Fibroblast of skin of scalp (primary cell): ENCODE measurements at places on chromosomes 12 and 14.

DNA sequence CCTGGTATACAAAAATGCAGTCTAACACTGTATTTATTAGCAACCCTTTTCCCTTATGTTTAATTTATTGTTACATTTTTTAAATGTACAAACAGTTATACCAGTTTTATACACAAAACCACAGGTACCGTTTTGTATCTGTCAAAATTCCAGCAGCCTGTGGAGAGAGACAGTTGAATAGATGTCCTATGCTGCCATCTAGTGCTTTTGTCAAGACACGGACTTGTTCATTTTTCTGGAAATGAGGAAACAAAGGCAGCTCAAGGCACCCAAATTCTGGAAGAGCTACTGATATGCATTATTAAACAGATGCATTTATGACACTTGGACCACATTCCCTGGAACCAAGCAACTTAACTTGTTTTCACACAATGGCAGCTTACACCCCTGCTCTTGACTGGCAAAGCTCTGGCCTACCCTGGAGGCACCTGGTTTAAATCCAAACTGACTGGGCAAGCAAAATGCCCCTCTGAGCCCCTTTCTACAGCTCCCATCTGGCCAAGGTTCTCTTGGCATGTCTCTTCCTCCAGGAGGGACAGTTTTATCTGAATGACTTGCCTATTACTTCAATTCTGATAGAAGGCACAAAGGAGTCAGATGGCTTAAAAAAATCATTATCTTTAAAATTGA lies 286.9 kb upstream of the PRKD1 start:
- DNase-seq = peak; percentile 74

GRCh38 chr12:32139064-32139421 lies 32.4 kb downstream of the BICD1 start:
- peak; percentile 33 for DNase-seq

- DNase-seq = no peak
Measured at GRCh38 chr12:100391856-100392255, 35.0 kb downstream of the SLC17A8 start.

DNA sequence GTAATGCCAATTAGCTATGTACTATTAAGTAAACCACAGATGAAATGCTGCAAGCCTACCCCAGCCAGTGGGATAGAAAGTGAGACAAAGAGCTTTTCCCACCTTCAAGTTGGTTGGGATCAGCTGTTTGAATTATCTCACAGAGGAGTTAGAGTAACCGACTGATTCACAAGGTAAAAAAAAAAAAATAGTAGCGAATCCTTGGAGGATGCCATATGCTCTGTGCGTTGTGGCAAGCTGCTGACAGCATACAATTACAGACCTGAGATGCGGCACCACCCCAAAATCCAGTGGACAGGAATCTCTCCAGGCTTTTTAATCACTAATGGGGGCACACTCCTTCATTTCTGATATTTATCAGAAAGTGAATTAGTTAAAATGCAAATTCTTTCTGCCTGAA lies 157.0 kb upstream of the RMST start:
- DNase-seq = no peak

GRCh38 chr14:61872452-61872851 lies 110.2 kb downstream of the SNAPC1 start:
- DNase-seq = no peak

GRCh38 chr12:65278576-65279368 lies at the start of gene MSRB3:
Gene MSRB3 (plus strand): TSS chr12:65278683. CDS start chr12:65308580, 29,897 bp downstream.
- peak; percentile 91 for DNase-seq

- DNase-seq = peak; percentile 80
Measured at GRCh38 chr12:12376646-12377448, 20.0 kb downstream of the BORCS5 start.

GRCh38 chr12:89101440-89101839 lies 250.9 kb downstream of the DUSP6 start:
- DNase-seq = no peak

- no peak for DNase-seq
Measured at GRCh38 chr12:48961331-48961730, 4.0 kb upstream of the ARF3 start.

DNA sequence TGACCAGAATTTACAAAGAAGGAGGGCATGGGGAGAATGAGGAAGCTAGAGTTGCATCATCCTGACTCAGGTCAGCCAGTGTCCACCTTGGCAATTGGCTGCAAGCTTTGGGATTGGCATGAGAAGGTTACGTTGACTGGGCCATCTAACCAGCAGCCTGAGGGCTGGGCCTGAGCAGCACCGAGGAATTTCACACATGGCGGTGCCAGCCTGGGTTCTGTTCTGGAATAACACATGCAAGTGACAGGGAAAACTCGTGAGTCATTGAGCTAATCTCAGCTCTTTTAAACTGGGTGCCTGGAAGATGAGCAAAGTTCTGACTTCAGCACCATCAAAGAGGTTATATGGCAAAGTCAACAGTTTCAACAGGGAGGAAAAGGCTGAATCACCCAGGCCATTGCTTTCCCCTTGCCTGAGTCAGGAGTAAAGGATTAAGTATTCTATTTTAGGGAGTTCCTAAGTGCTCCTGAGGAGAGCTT lies 543.2 kb upstream of the TBX3 start:
- peak; percentile 92 for DNase-seq

GRCh38 chr12:112904571-112904970 lies 2.2 kb upstream of the OAS1 start:
- DNase-seq = peak; percentile 69

DNA sequence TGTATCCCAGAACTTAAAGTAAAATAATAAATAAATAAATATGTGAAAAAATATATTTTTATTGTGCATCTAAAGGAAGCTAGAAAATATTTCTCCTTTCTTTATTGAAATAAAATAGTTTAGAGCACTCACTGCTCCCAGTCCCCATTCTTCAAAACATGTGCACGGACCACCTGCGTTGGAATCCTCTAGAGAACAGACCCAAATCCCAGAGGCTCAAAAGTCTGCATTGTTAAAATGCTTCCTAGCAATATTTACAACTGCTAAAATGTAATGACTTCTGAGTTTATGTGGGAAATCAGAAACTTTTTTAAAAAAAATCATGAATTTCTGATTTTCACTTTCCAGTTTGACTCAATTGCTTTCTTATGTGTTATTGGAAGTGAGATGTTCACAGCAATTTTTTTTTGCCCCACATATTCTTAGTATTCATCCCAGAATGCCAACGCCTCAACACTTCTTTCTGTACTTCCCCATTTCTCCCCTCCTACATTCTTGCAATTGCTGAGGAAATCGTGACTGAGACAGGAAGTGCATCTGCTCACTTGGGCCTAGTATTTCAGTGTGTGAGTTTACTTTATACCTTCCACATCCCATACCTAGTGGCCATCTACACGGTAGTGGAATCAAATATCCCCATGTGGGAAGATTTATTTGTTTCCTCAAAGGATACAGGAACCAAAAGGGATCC lies 116.0 kb upstream of the FLRT2 start:
- DNase-seq = peak; percentile 61

DNA sequence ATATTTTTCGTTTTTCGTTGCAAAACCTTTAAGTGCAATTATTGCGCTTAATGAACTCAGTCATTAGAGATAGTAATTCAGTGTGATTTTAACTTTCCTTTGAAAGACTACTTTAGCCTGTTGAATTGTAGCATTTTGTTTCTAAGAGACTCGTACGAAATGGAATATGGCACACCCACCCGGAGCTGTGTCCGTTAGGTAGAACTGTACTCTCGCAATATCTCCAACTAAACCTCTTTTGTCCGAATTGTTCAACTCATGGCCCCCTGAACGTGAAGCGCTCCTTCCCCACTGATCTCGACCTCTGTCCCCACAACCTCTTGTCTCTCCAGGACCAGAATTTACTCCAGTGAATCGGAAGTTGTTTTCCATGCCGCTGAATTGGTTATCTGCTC lies 800 bp downstream of the PCNX4 start:
- DNase-seq = no peak

DNA sequence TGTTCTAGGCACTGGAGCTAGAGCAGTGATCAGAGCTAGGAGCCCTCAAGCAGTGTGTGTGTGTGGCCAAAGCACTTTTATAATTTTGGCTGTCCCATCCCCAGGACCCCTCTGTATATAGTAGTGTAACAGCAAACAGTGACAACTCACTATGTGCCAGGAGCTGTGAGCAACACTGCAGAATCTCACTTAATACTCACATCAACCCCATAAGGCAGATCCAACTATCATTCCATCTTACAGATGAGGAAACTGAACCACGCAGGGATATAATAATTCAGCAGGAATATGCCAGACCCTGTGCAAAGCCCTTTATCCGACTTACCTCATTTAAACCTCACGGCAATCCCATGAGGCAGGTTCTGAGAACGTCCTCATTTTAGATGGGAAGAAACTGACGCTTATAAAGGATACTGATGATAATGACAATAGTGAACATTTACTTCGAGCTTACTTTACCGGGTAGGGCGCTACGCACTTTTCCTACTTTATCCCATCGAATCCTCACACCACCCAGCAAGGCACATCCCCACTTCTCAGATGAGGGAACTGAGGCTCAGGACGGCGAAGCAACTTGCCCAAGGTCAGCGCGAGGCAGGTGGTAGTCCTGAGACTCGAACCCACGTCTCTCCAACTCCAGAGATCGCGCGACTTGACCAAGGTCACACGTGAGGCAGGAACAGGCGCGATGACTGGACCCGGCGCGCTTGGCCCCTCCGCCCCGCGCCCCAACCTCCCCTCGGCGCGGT lies 687 bp downstream of the RAB35 start:
- peak; percentile 46 for DNase-seq

- no peak for DNase-seq
Measured at GRCh38 chr12:109637348-109637747, 63.8 kb downstream of the MVK start.

DNA sequence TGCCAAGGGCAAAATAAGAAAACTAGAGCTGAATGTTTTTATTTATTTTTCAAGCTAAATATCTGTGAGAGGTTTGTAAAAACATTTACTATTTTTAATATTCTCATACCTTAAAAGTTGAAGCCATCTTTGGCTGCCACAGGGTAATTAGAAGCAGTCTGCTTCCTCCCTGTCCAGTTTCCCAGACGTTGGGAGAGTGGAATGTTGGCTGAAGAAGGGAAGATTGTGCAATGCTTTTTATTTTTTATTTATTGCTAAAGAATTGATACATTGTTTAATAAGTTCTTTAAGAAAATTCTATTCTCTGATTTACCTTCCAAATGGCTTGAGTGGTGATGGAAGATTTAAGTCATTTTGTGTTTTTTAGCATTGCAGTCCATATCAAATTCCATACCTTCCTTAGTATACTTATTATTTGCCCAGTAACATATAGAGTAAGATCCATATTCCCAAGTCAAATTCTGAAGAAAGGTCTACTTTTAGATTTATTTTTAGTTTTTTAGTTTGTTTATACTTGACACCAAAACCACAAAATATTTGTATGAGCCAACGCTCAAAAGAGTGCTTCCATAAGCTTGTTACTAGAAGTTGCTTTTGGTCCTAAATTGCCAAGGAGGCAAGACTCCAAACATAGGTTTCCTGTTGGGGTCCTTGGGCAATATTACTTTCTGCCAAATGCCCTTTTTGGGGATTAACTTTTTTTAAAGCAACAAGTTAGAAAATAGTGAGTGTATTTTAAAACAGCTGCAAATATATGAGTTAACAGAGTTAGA lies 124.0 kb upstream of the CPM start:
- DNase-seq = peak; percentile 68

DNA sequence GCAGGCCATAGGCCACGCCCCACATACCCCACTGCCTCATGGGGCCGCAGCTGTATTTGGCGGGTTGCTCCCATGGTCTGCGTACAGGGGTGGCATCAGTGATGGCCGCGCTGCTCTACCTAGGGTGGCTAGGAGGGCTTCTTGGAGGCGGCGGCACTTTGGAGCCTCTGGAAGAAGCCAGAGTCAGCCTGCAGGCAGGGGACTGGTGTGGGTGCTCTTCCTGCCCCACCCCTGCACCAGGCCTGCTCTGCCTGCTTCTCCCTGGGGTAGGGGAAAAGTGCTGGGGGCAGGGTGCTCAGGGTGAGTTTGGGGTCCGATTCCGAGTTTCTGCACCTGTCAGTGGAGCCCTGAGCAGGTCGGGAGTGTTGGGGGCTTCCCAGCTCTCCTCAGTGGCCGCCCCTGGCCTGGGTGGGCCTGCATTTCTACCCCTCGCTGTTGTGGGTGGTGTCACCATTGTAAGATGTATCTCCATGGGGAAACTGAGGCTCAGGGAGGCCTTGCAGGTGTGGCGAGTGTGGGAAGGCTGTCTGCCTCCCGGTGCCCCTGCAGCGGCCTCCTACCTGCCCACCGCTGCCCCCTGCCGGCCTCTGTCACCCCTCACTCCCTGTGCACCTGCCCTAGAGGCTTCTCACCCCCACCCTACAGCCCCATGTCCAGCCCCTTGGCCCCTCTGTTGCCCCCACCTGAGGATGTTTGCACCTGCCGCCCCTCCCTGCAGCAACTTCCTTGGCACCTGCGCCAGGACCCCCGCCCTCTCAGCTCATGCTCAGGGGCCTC lies 5.5 kb downstream of the CEP170B start:
- DNase-seq = no peak

DNA sequence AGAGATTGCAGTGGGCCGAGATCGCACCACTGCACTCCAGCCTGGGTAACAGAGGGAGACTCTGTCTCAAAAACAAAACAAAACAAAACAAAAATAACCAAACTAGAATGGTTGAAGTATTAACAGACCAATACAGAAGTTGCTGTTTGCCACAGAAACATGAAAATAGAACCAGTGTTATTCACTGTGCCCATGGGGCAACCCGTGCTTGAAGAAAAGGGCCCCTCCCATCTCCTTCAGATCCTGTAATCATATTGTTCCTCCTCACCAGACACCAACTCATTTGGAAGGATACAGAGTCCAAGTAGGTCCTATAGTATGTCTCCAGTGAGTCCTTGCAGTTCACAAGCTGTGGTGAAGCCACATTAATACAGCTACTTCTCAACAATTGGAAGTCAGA lies 30.9 kb downstream of the SLC35F4 start:
- DNase-seq = no peak

DNA sequence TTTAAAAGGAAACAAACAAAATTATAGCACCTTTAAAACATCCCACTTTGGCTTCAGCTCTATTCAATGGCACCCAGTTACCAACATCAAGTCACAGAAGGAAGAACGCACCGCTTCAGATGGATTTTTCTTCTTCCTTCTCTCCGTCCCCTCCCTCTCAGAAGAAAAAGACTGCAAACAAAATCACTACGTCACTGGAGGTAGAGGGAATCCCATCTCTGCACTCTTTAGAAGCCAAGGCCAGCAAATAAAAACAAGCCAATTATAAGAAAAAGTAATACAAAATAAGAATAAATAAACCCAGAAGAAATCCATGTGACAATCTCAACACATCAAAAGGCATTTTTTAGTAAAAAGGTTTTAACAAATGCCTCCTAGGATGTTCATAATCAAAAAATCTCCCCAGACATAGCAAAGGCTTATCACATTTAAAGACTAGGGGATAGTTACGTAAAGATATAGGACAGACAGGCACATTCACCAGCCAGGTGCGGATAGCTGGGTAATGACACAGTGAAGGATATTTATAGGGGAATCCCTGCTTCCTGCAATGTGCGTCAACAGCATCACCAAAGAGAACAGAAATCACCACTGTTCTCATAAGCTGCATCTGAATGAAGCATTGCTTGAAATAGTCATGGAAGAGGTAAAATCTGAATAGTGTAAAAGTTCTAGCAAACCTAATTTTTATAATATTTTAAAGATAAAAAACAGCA lies 89.4 kb downstream of the R3HDM2 start:
- DNase-seq = no peak
